Hypothalamus (tissue), 51 donors: ENCODE measurements at places on chromosomes 5 and 9.

- no peak for DNase-seq
Observed at GRCh38 chr5:66987949-66988838, 208.4 kb downstream of the CD180 start.

DNA sequence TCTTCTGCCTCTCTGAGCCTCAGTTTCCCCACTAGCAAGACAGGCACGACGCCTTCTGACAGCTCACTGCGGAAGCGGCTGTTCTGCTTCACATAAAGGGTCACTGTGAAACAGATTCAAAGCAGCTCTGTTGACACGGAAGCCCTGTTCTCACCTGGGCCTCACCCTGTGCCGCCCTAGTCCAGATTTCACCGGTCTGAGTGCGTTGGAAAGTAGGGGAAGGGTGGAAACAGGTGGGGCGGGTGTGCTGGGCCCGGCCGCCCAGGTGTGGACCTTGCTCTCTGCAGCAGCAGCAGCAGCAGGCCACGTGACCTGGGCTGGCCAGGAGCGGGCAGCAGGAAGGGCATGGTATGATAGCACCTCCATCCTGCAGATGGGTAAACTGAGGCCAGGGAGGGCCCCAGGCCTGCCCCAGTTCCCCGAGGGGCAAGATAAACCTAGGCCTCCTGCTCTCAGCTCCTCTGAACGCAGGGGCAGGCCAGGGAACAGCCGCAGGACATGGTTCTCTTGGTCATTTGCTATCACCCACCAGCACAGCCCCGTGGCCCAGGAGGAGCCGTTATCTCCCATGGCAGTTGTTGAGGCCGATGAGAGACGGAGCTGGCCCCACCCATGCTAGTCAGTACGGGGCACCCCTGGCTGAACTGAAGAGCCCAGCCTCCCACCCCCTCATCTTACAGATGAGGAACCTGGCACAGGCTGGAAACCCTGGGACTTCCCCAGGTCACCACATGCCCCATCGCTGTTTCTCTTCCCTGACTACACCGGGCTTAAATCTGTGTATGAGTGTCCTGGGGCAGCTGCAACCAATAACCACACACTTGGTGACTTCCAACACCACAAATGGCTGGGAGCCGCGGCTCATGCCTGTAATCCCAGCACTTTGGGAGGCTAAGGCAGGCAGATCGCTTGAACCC, 12.1 kb downstream of the PTGES2 start:
- DNase-seq, result no peak

- no peak for DNase-seq
Observed at GRCh38 chr5:133863857-133864585, 104.4 kb downstream of the C5orf15 start.

DNA sequence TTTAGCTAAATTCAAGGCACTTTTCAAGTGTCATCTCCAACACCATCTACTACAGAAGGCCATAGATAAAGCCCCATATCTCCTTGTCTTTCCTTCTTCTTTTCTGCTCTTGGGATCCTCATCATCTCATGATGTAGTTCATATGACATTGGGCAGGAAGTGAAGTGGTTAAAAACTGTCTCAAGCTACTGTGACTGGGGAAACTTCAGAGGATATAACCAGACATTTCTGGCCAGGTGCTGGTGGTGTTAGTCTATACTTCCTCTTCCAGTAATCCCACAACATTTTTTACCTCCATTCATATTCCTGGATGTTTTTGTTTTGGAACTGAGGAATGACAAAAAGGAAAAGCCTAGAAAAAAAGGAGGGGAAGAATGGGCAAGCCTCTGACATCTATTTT, 188.7 kb downstream of the LURAP1L start:
- DNase-seq, result no peak

GRCh38 chr5:107092695-107093094, 578.0 kb downstream of the EFNA5 start:
- DNase-seq, result no peak

DNA sequence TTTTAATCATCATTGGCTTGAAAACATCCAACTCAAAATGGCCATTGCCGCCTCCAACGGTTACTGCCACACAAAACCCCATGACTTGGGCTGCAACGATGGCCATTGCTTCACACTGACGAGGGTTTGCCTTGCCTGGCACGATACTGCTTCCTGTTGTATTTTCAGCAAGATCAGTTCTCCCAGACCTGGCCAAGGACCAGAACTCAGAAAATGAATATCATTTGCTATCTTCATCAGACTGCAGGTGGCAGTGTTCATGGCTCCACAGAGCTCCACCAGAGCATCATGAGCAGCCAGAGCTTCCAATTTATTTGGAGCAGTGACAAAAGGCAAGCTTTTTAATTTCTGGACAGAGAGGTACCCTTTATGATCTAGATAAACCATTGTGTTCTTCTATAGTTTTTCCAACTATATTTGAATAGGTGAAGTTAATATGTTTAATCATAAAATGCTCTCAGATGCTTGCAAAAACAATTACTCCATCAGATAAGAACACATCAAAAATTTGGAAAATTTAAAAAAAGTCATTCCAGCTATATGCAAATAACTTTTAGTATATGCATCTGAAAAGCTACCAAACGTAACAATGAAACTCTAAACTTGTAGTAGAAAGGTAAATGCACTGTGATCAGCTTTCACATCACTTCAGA, 10.4 kb downstream of the AMACR start:
- DNase-seq, result peak; percentile 8

DNA sequence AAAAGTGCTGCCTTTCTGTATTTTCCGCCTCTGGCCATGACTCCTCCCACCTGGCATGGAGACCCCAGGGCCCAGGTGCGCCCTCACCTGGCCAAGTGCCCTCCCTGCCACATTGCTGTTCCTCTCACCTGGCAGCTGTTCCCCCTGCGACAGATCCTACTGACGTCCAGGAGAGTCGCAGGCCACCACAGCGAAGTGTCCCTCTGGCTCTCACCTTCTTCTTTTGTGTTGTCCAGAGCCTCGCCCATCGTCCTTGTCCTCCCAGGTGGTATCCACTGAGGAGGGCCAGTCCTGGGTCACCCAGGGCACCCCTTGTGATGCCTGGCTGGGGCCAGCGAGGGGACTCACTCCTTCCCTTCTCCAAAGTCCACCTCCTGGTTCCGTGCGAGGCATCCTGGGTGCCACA, 2.6 kb downstream of the NKD2 start:
- no peak for DNase-seq

DNA sequence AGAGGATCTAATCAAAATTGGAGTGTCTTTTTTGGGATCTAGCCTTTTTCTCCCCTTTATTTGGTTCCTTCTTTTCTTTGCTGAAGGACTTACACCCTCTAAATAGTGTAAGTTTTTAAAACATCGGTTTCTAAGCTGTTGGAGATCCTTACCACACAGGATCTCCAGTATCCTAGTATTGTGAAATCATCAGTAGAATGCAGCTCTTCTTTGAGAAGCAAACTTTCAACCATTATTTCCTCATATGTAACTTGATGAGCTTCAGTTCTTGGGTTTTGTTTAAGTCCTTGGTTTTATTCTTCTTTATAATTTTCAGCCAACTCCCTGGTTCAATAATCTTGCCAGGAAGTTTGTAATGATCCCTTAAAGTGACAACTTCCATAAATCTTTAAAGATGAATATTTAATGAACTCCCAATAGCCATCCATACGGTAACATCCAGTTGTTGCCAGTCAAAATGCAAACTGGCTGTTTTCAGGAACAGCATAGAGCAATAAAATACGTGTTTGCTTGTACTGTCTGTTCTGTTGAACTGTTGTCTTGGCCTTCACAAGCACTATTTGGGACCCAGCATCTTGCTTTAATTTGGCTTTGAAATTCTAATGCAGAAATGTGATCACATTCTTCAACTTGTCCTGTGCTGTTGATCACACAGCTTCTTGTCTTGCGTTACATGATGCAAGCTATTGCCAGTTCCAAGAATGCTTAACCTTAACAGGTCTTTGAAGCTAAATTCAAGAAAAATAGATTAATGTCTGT, 34.8 kb upstream of the TTC23L start:
- DNase-seq, result no peak

DNA sequence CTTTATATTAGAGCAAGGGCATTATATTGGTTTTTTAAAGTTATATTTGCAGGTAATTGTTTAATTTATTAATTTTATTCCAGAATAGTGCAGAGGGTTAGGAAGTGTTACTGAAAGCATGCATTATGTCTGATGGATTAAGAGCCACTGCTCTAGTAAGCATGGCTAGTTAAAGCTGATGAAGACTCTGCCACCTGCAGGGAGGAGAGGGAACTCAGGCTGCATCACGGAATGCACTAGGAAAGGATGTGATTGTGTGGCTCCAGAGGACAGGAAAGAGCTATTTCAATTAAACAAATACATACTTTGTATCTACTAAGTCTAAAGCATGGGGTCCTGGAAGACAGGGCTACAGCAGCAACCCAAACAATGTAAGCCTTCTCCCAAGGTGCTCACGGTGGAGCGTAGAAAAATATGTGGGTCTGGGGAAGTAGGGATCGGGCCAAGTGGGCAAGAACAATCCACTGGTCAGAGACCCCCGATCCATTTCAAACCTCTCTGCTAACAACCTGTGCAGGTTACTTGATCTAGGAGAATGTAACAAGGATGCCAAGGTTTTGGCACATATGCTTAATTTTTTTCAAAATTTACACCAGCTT, 15.3 kb upstream of the GRXCR2 start:
- no peak for DNase-seq

DNA sequence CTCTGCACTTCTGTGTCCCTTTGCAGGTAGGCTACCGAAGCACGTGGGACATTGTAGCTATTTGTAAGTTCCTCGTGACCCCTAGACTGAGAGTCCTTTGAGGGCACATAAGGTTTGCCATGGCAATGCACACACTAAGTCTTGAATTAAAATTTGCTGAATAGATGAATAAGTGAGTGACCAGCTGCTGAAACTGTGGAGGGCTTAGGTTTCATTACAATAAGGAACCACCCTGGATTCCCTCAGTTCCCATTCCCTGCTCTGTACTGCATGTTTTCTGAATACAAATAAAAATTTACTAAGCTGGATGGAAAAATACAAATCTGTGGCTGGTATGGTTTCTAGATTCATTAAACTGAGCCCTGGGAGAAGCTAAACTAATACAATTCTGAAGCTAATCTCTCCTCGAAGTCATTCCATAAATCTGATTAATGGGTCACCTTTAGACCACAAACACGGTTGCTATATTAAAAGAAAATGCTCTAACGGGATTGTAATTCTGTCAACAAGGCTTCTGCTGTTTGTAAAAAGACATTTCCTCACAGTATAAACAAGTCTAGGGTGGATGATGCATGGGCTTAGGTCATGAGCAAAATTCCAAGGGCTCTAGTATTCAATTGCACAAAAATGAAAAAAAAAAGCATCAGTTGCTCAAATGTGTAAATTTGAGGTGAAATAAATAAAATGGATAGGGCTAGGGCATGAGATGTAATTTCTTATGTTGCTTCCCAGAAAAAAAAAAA, 172.3 kb downstream of the ATP10B start:
- no peak for DNase-seq

DNA sequence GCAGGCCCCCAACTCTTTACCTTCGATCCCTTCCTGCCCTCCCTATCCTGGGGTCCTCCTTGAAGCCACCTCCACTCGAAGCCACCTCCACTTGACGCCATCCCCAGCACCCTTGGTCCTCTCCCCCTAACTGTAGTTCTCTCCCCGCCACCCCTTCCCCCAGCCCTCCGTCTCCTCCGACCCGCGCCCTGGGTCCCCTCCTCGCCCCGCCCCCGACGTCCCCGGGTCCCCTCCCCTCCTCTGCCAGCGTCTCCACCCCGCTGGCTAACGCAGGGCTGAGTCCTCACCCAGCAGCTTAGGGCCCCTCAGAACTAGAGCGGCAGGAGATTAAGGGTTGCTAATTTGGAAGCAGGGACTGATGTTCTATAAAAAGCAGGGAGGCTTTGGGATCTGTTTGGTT, 30.6 kb upstream of the ANKRD33B start:
- DNase-seq, result no peak

DNA sequence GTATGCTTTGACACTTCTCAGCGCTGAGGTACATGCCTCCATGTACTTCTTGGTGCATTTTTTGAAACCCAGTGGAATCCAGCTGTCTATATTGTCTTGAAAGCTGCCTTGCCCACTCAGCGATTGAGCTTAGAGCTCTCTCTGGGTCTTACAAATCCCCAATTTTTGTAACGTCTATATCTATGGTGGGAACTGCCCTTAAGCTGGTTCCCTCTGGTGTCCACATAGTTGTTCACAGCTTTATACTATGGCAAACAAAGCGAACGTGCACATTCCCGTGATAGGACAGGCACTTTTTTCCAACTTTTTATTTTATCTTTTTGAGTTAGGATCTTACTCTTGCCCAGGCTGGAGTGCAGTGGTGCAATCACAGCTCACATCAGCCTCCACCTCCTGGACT, 20.9 kb downstream of the CDHR2 start:
- no peak for DNase-seq

DNA sequence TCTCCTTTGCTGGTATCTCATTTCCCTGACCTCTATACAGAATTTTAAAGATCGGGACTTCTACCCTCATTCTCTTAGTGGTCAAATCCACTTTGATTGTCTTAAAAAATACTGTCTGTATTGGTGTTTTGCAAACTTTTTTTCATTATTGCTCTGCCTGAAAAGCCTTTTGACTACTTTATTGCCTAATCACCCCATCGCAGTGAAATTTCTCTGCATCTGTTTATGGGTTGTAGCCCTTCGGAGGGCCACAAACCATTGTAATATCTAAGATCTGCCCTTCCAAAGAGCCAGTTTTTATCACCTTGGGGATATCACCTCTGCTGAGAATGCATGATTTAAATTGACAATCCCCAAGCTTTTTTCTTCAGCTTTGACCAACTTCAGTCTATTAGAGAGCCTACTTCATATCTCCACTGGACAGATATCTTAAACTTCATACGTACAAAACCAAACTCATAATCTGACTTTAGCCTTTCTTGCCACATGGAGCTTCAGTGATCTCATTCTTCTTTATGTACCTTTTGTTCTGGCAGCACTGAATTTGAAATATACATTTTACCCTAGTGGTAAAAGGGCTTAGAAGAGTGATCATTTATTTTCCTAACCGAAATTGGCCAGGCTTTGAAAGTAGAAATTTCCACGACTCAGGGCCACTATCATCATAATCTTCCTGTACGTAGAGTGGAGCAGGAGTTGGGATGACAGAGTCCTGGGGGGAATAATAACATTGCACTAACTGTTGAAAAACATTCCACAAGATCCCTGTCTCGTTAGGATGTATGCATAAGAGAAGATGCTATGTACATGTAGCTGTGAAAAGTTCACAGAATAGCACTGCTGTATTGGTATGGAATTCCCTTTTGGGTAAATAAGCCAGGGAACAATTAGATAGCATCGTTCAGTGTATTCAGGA, 21.4 kb downstream of the KIF2A start:
- no peak for DNase-seq

GRCh38 chr5:172216345-172216744, 22.4 kb downstream of the EFCAB9 start:
- no peak for DNase-seq

GRCh38 chr5:2740051-2740875, 11.2 kb downstream of the IRX2 start:
- no peak for DNase-seq

GRCh38 chr5:179827680-179828079, 7.0 kb downstream of the SQSTM1 start:
- DNase-seq, result no peak

DNA sequence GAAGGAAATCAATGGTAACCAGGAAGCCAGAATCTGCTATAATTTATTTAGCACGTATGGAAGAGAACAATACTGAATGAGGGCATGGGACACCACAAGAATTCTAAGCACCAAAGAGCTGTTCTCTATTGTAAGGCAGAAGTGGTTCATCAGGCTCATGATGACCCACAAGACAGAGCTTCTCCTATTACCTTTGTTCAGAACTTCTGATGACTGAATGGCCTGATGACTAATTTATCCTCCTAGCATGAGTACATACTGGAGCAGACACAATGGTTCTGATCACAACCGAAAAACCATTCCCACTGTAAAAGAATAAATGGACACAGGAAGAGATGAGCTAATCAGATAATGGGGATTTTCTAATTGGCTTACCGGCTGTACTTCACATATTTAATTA, 329.8 kb upstream of the PDE4D start:
- DNase-seq, result no peak
